Ascending aorta (tissue), 2 donors: ENCODE measurements at places on chromosomes 1 and 21. TPM values are rescaled to one million over a fixed set of nuclear protein-coding genes. Genes with fewer than 3 reads are reported as not detected.

- no peaks in the 10 kb centered on the region for H3K4me1 ChIP-seq
- no peaks in the 10 kb centered on the region for H3K27me3 ChIP-seq
- no peaks in the 10 kb centered on the region for H3K36me3 ChIP-seq
- H3K27ac ChIP-seq = no peak overlapping the region
Observed at GRCh38 chr1:208728815-208729214, 484.6 kb upstream of the PLXNA2 start.

The LRRC42 gene
- 28.2 TPM for total RNA-seq

The GJC2 gene
- 5.4 TPM for total RNA-seq

DNA sequence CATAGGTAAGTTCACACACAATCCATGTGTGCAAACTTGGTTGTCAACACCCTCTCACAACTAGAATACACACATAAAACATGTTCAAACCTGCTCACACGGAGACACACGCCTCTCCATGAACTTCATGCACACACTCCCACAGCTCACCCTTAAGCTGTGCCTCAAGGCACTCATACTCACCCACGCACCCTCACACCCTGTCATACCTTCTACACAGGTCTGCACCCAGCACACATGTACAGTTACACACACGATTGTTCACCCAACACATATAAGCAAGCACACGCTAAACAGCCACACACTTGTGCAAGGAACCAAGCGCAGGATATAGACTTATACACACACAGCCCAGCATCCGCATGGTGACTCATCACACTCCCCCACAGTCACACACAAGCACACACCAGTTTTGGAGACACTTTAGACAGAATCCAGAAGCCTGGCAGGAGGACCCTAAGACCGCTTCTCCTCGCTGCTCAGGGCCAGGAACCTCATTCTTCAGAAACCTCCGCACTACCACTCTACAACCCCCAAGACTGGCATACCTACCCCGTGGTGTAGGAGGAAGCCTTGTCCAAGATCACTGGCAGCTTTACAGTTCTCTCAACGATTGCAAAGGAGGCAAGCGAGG, 58.7 kb upstream of the ZC3H12A start:
- DNase-seq = no peak
- no peak overlapping the region for H3K27ac ChIP-seq
- no peak overlapping the region for H3K4me3 ChIP-seq
- H3K27me3 ChIP-seq = no peaks in the 10 kb centered on the region
- no peaks in the 10 kb centered on the region for H3K36me3 ChIP-seq

The MAEL gene
- total RNA-seq = not detected

GRCh38 chr1:44013949-44014348, 17.3 kb downstream of the SLC6A9 start:
- peak overlapping the region; percentile 57 for H3K27ac ChIP-seq
- peaks cover 37% of the 10 kb centered on the region for H3K4me1 ChIP-seq
- no peak overlapping the region for H3K4me3 ChIP-seq
- no peaks in the 10 kb centered on the region for H3K36me3 ChIP-seq

The SPATA1 gene
- total RNA-seq = not detected

- H3K27me3 ChIP-seq = no peaks in the 10 kb centered on the region
- H3K36me3 ChIP-seq = no peaks in the 10 kb centered on the region
- H3K4me3 ChIP-seq = no peak overlapping the region
- H3K27ac ChIP-seq = no peak overlapping the region
- H3K4me1 ChIP-seq = no peaks in the 10 kb centered on the region
Observed at GRCh38 chr1:116255486-116256285, 117.4 kb upstream of the ATP1A1 start.

The IFNAR1 gene
- 25.9 TPM for total RNA-seq

GRCh38 chr1:160113407-160113806, 2.2 kb upstream of the ATP1A2 start:
- no peak for DNase-seq
- H3K4me1 ChIP-seq = peaks cover 9% of the 10 kb centered on the region
- no peak overlapping the region for H3K4me3 ChIP-seq

DNA sequence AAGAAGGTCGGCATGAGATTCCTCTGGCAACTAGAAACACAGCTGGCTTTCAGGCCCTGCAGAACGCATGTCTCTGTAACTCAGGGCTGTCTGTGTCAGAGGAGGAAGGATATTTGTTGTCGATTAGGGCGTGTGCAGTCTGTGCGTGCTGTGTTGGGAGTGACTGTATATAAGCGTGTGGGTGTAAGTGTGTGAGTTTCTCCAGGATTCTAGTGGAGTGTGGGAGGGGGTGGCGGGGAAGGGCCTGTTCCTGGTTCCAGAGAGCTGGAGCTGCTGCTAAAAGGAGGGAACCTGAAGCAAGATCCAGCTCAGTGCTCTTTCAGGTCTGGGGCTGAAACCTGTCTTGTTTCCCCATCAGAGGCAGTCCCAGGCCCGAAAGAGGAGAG, 74.3 kb downstream of the SLC16A1 start:
- H3K36me3 ChIP-seq = no peaks in the 10 kb centered on the region
- no peaks in the 10 kb centered on the region for H3K4me1 ChIP-seq
- no peaks in the 10 kb centered on the region for H3K27me3 ChIP-seq
- H3K4me3 ChIP-seq = no peak overlapping the region
- H3K27ac ChIP-seq = no peak overlapping the region

GRCh38 chr1:221543529-221544120, 198.3 kb downstream of the DUSP10 start:
- no peak overlapping the region for H3K27ac ChIP-seq
- no peaks in the 10 kb centered on the region for H3K27me3 ChIP-seq
- no peak for DNase-seq
- H3K4me1 ChIP-seq = no peaks in the 10 kb centered on the region

GRCh38 chr1:165375623-165376022, 19.1 kb upstream of the LMX1A start:
- no peaks in the 10 kb centered on the region for H3K36me3 ChIP-seq
- H3K27me3 ChIP-seq = no peaks in the 10 kb centered on the region
- peak overlapping the region; percentile 48 for H3K4me3 ChIP-seq

The ST6GALNAC5 gene
- 32.9 TPM for total RNA-seq

The C1QC gene
- total RNA-seq = 350 TPM

The PRMT6 gene
- total RNA-seq = 8.1 TPM

The TRIM62 gene
- total RNA-seq = 18.1 TPM

- H3K27me3 ChIP-seq = no peaks in the 10 kb centered on the region
- no peak overlapping the region for H3K4me3 ChIP-seq
- no peaks in the 10 kb centered on the region for H3K36me3 ChIP-seq
- no peak for DNase-seq
- no peak overlapping the region for H3K27ac ChIP-seq
- no peaks in the 10 kb centered on the region for H3K4me1 ChIP-seq
Observed at GRCh38 chr1:218957971-218958370, 215.7 kb upstream of the LYPLAL1 start.

The CYYR1 gene
- total RNA-seq = 29.6 TPM

DNA sequence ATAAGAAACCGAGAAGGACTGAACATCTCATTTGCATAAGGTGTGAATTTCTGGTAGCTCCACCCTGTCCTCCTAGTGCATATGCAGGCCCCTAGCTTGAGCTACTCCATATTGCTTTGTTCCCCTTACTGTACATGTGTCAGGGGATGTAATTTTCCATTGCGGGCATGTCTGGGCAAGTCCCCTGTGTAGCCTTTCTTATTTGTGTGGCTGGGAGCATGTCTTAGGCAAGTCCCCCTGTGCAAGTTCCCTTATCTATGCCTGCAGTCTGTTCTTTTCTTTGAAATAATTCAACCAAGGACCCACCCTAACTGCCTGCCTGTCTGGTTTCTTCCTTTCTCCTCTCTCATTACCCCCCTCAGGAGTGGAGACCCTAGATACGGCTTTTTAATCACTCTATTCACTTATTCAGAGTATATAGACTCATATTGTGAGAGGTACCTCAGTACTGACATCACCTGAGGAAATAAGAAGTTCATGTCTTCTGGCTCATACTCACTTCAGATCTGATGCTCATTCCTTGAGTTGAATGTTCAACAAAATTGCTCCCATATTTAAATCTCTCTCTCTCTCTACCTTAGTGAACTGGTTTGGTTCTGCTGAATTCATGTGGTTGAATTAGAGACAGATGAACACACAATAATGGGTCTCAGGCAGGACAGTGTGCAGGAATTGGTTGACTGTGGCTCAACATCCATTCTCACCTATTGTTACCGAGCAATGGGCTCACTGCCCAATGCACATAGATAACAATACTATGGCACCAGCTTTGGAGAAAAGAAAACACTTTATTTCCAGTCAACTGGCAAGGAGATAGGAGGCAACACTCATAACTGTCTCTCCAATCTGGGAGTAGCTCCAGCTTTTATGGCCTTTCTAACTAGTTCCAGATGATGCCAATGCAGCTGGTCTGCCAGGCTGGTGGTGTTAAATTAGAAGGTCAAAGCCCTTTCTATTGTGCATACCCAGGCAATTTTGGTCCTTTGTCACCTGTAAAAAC, 27.9 kb upstream of the NPL start:
- no peaks in the 10 kb centered on the region for H3K36me3 ChIP-seq
- H3K4me1 ChIP-seq = no peaks in the 10 kb centered on the region
- H3K4me3 ChIP-seq = no peak overlapping the region
- no peak overlapping the region for H3K27ac ChIP-seq
- DNase-seq = no peak
- H3K27me3 ChIP-seq = no peaks in the 10 kb centered on the region

The AGT gene
- total RNA-seq = 79.0 TPM

The USP1 gene
- total RNA-seq = 19.4 TPM

- H3K27me3 ChIP-seq = peaks cover 40% of the 10 kb centered on the region
- DNase-seq = no peak
- peaks cover 10% of the 10 kb centered on the region for H3K4me1 ChIP-seq
- H3K36me3 ChIP-seq = no peaks in the 10 kb centered on the region
- no peak overlapping the region for H3K4me3 ChIP-seq
- no peak overlapping the region for H3K27ac ChIP-seq
Observed at GRCh38 chr1:50416150-50416527, 7.1 kb downstream of the DMRTA2 start.

- H3K4me3 ChIP-seq = no peak overlapping the region
- H3K27ac ChIP-seq = no peak overlapping the region
- H3K4me1 ChIP-seq = no peaks in the 10 kb centered on the region
Observed at GRCh38 chr1:177082855-177083693, 81.4 kb downstream of the ASTN1 start.

DNA sequence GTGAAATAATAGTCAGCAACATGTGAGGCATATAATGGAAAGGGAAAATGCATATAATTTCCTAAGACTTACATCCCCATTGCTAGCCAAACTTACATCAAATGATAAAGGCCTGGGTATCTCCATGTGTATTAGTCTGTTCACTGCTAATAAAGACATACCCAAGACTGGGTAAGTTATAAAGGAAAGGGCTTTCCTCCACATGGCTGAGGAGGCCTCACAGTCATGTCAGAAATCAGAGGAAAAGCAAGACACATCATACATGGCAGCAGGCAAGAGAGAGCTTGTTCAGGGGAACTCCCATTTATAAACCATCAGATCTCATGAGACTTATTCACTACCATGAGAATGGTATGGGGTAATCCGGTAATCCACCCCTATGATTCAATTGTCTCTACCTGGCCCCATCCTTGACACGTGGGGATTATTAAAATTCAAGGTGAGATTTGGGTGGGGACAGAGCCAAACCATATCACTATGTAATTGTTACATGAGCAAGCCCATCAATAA, 161.5 kb upstream of the SAMSN1 start:
- no peak for DNase-seq
- no peaks in the 10 kb centered on the region for H3K27me3 ChIP-seq
- H3K27ac ChIP-seq = no peak overlapping the region
- no peaks in the 10 kb centered on the region for H3K4me1 ChIP-seq
- no peak overlapping the region for H3K4me3 ChIP-seq

The RNU1-2 gene
- total RNA-seq = under 0.01 TPM

DNA sequence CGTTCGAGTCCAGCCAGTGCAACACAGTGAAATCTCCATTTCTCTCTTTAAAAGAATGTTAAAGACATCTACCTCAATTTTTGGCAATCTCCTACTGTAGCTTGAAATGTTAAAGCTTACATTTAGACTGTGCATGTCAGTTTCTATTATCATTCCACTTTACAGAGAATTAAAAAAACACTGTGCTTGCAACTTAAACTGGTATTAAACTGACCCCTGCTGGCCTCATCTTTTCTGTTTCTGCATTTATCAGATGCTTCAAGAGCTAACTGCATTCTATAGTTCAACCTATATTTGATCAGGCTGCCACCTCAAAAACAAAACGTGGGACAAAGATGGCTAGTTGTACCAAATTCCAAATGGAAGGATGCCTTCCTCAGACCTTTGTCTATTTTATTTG, 226.5 kb downstream of the SMYD3 start:
- H3K4me1 ChIP-seq = no peaks in the 10 kb centered on the region
- no peak overlapping the region for H3K27ac ChIP-seq
- no peak overlapping the region for H3K4me3 ChIP-seq
- DNase-seq = no peak
- no peaks in the 10 kb centered on the region for H3K36me3 ChIP-seq
